ENCODE measurements at places on chromosomes 12 and 14.

DNA sequence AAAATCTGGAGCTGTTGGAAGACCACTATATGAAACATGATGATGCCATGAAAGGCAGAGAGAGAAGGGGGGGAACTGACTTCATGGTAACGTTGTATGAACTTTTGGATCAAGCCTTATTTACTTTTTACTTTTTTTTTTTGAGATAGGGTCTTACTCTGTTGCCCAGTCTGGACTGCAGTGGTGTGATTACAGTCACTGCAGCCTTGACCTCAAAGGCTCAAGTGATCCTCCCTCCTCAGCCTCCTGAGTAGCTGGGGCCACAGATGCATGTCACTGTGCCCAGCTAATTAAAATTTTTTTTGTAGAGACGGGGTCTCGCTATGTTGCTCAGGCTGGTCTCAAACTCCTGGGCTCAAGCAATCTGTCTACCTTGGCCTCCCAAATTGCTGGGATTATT lies 31.3 kb upstream of the CTDSP2 start:
- no peak for DNase-seq

DNA sequence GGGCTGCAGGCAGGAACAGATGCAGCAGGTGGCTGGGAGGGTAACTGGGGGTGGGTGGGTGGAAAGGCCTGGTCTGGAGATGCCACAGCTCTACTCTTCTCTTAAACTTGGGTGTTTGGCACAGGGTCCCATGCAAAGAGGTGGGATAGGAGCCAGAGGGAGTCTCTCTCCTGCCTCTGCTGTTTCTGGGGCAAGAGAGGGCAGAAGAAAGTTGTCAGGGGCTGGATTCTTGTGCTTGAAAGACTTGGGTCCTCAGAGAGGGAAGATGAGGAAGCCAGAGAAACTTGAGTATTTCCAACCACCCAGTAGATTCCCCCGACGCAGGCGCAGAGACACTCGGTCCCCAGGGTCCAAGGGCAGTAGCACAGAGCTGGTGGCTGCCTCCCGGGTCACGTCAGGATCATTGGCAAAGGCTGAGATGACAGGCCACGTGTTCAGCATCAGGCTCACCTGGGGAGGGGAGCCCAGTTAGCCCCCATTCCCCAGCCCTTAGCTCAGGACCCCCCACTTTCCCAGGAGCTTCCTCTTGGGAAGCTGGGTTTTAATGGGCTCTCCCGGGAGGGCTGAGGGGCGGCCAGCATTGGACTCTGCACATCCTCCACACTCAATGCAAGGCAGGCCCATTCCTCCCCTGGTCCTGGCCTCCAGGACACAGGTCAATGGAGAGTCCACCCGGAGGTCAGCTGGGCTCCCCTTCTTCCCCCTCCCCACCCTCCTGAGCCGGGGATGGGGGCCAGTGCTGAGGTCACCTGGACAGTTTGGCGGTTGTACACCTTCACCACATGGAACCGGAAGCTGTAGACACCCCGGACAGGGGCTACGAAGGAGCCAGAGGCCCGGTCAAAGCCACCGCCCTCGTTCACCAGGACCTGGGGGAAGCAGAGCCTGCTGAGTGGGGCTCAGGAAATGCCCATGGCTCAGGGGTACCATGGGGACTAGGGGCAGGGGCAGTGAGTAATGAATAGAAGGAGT lies 1.6 kb downstream of the CBLN3 start:
- no peak for DNase-seq

GRCh38 chr14:33617154-33617553 lies 333.7 kb downstream of the EGLN3 start:
- no peak for DNase-seq

DNA sequence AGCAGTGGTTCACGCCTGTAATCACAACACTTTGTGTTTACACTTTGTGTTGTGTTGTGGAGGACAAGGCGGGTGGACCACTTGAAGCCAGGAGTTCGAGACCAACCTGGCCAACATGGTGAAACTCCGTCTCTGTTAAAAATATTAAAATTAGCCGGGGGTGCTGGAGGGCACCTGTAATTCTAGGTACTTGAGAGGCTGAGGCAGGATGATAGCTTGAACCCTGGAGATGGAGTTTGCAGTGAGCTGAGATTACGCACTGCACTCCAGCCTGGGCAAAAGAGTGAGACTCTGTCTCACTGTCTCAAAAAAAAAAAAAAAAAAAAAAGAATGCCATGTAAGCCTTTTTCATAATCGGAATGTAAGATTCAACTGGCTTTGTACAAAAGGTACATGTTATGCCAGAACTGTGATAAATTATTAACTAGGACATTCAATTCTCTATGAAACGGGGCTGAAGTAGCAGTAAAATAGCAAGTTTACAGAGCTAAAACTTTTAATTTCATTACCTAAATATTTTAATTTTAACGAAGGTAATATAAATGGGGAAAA lies 13.9 kb upstream of the PITPNM2 start:
- no peak for DNase-seq

DNA sequence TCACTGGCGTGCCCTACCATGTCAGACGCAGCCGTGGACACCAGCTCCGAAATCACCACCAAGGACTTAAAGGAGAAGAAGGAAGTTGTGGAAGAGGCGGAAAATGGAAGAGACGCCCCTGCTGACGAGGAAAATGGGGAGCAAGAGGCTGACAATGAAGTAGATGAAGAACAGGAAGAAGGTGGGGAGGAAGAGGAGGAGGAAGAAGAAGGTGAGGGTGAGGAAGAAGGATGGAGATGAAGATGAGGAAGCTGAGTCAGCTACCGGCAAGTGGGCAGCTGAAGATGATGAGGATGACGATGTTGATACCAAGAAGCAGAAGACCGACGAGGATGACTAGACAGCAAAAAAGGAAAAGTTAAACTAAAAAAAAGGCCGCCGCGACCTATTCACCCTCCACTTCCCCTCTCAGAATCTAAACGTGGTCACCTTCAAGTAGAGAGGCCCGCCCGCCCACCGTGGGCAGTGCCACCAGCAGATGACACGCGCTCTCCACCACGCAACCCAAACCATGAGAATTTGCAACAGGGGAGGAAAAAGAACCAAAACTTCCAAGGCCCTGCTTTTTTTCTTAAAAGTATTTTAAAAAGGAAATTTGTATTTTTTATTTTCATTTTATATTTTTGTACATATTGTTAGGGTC lies 13.2 kb downstream of the TRIP11 start:
- DNase-seq, result no peak

DNA sequence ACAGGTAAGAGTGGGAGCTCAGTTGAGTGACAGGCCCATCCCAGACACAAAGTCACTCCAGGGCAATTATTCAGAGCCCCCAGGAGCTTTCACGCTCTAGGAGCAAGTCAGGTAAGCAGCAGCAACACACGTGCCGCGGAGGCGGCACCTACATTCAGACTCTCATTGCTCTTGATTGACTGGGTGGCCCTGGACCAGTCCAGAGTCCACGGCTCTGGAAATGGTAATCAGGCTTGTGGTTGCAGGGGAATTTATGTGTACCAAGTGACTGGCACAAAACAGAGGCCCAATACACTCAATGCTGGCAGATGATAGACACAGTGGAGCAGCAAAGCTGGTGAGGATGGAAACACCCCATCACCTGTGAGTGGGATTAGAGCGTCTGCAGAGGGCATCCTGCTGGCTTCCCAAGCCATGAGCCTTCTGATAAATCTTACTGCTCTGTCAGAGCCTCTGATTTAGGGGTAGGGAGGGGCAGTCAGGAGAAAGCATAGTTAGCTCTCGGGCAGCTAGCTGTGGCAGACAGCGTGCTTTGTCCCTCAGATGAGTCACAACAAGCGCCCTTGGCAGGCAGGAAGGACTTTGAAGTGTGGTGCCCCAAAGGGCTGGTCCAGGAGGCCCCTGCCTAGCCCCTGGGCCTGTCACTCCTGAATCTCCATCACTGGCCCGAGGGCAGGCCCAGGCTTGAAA lies 344.7 kb downstream of the CACNA1C start:
- no peak for DNase-seq

DNA sequence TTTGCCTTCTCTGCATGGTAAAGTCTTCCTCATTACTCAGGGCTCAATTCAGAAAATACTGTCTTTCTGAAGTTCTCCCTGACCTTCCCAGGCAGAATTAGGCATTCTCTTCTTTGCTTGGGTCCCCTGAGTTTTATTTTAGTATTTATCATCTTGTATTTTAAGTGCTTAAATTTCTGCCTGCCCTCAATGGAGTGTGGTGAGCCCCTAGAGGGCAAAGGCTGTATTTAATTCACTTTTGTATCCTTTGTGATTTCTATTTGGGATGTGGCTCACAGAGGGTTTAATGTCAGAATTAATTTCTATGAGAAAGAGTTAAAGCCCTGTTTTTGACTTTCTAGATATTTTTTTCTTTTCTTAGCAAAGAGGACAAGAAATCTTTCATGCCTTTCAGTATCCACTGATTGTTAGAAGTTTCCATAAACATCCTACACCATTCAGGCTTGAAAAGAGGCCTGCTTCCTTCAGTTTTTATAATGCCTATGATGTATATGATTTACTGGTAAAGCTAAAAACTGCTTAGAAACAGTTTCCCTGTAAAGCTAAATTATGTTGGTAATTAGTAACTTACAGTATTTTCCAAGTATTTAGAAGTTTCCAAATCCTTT lies 55.6 kb upstream of the PTPRB start:
- no peak for DNase-seq

GRCh38 chr14:21521501-21521900 lies 4.6 kb downstream of the SALL2 start:
- no peak for DNase-seq

All from right renal pelvis (tissue), 4 donors.